ENCODE measurements at places on chromosomes 1 and 21.

- no peak for DNase-seq
Measured at GRCh38 chr1:30909365-30910068, 959 bp upstream of the SDC3 start.

DNA sequence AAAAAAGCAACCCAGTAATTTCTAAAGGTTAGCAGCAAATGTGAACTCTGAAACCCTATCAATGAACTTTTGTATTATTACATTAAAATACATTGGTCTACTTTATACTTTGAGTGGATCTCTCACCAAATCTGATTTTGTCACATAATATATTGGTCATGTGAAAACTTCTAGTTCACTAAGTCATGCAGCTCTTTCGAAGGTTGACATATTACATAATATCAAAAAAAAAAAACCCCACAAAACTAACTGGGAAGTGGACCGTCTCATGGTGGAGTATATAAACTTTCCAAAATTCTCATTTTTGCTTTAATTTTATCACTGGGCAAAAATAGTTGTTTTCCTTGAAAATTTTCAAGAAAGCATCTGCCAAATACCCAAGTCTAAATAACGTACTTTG is 50.4 kb downstream of the GATAD2B start:
- no peak for DNase-seq

GRCh38 chr1:20850021-20850420 is 62.9 kb upstream of the HP1BP3 start:
- no peak for DNase-seq

GRCh38 chr1:231971397-231972110 is 345.0 kb downstream of the DISC1 start:
- no peak for DNase-seq

DNA sequence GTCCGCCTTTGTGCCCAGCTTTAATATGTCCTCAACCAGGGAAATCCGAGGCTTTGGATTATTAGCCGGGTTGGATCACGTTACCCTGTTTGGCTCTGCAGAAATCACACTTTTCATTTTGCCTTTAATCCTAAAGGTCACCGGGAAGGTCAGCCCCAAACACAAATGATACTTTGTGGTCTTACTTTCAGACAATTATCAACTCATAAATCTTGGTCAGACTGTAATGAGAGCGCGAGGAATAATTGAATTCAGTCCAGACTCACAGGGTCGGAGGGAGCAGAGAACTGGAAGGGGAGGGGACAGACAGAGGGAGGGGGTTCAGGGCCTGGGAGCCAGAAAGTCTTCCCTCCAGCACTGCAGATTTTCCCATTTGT is 91.7 kb upstream of the NFIA start:
- no peak for DNase-seq

- DNase-seq, result no peak
Measured at GRCh38 chr1:93976711-93977597, 67.7 kb upstream of the GCLM start.

DNA sequence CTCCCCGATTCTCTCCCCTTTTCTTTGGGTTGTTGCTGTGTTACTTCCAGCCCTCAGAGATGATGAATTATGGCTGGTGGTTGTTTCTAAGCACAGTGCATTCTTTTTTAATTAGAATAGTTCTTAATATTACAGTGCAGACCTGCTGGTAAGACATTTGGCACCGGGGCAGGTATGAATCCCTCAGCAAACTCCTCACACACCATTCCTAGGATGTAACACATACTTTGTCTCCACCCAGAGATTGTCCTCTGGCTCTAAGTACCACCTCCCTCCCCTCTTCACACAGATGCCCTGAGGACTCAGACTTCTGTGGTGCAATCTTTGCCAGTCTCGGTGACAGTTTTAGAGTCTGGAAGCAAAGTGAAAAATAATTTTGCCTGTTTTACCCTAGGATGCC is 143.1 kb downstream of the HLX start:
- no peak for DNase-seq

- DNase-seq, result no peak
Measured at GRCh38 chr21:31844206-31844605, 28.6 kb upstream of the HUNK start.

DNA sequence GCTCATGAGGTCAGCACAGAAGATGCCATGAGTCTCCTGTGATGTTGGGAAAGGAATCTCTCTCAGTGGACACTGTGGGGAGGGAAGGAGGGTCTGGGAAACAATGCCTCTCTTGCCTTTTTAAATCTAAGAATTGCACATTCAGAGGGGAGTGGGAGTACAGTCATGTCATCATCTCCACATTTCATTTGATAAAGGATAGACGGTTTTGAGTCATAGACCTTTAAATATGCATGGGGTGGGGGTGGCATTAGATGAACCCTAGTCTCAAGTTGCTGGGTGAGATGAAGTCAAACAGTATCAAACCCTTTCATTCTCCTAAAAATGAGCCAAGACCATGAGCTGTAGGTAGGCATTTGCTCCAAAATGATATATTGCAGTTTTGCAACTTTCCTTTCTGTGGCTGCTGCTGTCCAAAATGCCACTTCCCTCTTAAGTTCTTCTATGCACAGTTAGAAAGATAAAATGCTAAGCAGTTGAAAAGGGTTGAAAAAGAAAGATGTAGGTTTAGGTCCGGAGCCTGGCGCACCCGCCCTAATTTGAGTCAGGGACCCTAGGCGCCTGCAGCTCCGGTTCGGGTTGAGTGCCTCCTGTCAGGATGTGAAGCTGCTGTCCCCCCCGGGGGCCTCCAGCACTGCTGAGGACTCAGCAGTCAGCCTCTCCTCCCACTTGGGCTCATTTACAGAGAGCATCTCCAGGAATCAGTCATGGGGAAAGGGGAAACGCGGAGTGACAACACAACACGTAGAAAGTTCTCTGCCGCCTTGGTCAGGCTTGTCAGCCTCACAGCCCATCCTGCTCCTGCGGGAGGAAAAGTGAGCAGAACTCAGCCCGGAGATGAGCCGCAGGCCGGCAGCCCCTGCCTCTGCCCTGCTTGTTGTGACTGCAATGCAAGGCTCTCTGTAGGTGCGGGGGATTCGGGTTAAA is 479.3 kb upstream of the RUNX1 start:
- no peak for DNase-seq

DNA sequence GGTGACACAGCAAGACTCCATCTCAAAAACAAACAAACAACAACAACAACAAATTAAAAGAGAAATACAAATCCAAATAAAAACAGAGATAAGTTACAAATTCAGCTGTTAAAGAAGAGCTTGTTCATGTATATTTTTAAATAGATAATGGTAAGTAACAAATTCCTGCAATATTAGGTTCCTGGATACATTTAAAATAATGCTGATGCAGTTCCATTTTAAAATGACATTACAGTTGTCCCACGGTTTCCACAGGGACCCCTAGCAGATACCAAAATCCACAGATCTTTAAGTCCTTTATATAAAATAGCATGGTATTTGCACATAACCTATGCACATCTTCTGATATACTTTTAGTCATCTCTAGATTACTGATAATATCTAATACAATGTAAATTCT is 61.5 kb downstream of the ABL2 start:
- no peak for DNase-seq

All from Jurkat, Clone E6-1 (cell line).